Chondrocyte (in vitro differentiated cells): ENCODE measurements at places on chromosomes 6 and 20. TPM values are rescaled to one million over a fixed set of nuclear protein-coding genes. Genes with fewer than 3 reads are reported as not detected.

The TSPO2 gene
- not detected in 3 replicates for total RNA-seq

The WFDC2 gene
- not detected in 3 replicates for total RNA-seq

The ADGB gene
- not detected in 3 replicates for total RNA-seq

The RIPPLY2 gene
- total RNA-seq, result not detected in 3 replicates

The KHDC1L gene
- not detected in 3 replicates for total RNA-seq

The STX11 gene
- 1.6 to 3.1 TPM (median 2.9 TPM) in 3 replicates for total RNA-seq

The RIMS4 gene
- 1.4 to 2.1 TPM (median 1.7 TPM) in 3 replicates for total RNA-seq

The EPHA7 gene
- 55.4 to 83.5 TPM (median 55.4 TPM) in 3 replicates for total RNA-seq

The HLA-DOA gene
- not detected in 3 replicates for total RNA-seq

The PRL gene
- total RNA-seq, result not detected in 3 replicates

The KIF25 gene
- not detected in 3 replicates for total RNA-seq
